ENCODE measurements at places on chromosomes 1 and 21.

GRCh38 chr1:241622669-241623068 is 17.5 kb downstream of the CHML start:
- no peak for DNase-seq

DNA sequence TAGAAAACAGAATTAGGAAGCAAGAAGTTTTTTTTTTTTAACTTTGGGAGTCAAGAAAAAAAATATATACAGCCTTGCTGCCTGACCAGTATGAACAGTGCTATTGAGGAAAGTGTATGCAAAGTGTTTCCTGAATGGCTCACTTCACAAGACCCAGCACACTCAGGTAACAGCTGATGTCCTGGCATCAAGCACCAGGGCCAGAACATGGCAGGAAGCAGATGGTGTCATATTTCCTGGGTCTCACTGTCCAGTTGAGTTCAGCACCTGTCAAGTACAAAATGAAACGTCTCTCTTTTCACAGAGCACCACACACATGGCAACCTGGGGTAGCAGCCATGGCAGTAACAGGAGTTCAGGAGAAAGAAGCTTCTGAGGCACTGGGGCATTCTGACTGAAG is 372.3 kb downstream of the TTLL7 start:
- no peak for DNase-seq

GRCh38 chr1:215407575-215407974 is 159.5 kb upstream of the KCTD3 start:
- DNase-seq, result no peak

DNA sequence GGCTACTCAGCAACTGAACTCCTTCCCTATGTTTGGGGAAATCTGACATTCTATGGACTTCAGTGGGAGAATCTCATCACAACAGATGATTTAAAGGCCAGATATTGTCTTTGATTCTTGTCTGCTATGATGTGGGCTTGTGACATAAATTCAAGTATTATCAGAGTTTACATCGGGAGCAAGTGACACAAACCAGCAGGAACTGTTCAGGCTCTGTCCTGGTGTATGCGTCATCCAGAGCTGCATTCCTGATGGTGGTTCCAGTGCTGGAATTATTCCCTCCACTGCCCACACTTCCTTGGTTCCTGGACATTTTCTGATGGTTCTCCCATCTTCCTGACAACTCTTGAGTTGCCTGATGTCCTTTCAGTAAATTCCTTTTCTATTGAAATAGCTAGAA is 10.8 kb upstream of the LSM10 start:
- DNase-seq, result peak; percentile 50

- DNase-seq, result no peak
Measured at GRCh38 chr1:29599826-29600225, 363.5 kb downstream of the PTPRU start.
